Cortex of kidney (tissue), 1 donor: ENCODE measurements at places on chromosomes 7 and 10.

DNA sequence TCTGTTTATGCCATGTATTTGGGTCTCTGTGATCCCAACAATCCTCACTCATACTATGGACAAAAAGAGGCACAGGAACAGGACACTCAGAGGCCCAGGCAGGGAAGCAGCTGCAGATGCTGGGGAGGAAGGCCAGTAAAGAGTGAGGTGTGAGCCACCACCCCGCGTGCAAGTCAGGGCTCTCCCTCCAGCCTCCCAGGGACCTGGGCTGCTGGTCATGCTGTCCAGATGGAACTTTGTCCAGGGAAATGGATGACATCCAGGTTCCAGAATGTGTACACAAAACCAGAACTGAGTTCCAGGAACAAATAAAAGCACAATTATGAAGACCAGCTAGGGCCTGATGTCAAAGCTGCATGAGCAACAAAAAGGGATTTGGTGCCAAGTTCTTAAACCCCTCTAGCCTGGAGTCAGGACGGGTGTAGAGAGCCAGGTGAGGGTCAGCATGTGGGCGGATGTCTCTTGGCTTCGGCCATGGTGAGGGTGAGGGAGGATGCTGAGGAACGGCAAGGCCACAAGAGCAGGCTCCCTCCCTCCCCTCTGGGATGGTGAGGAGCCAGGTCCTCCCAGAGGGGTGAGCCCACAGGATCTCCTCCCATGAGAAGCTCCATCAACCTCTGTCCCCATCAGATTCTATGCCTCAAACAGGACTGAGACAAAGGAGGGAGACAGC lies 739.7 kb downstream of the PARD3 start:
- DNase-seq = no peak

GRCh38 chr7:95687759-95688343 lies 84.5 kb upstream of the DYNC1I1 start:
- no peak for DNase-seq

DNA sequence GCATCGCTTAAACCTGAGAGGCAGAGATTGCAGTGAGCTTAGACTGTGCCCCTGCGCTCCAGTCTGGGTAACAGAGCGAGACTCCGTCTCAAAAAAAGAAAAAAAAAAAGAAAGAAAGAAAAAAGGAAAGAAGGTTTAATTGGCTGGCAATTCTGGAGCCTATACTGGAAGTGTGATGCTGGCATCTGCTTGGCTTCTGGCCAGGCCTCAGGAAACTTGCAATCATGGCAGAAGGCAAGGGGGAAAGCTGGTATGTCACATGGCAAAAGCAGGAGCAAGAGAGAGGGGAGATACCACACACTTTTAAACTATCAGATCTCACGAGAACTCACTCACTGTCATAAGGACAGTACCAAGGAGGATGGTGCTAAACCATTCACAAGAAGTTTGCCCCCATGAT lies 190.0 kb downstream of the CALN1 start:
- DNase-seq = no peak

GRCh38 chr10:14397066-14397465 lies 66.3 kb upstream of the FRMD4A start:
- no peak for DNase-seq

DNA sequence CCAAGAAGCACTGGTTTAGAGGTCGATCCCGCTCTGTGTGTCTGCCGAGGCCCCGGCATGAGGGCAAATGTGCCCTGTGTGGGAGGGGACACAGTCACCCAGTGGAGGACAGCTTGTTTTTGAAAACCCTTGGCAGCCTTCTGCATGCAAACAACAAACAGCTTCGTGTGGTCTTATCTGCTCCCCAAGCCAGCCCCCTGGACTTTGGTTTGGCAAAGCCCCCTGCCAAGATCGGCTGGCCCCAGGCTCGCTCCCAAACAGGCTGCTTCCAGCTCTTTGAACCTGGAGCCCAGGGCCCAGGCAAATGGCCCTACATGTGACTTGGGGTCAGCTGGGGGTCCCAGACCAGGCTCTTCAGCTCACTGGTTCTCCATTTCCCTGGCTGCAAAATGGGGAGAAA lies 2.9 kb downstream of the ELN start:
- DNase-seq = no peak

DNA sequence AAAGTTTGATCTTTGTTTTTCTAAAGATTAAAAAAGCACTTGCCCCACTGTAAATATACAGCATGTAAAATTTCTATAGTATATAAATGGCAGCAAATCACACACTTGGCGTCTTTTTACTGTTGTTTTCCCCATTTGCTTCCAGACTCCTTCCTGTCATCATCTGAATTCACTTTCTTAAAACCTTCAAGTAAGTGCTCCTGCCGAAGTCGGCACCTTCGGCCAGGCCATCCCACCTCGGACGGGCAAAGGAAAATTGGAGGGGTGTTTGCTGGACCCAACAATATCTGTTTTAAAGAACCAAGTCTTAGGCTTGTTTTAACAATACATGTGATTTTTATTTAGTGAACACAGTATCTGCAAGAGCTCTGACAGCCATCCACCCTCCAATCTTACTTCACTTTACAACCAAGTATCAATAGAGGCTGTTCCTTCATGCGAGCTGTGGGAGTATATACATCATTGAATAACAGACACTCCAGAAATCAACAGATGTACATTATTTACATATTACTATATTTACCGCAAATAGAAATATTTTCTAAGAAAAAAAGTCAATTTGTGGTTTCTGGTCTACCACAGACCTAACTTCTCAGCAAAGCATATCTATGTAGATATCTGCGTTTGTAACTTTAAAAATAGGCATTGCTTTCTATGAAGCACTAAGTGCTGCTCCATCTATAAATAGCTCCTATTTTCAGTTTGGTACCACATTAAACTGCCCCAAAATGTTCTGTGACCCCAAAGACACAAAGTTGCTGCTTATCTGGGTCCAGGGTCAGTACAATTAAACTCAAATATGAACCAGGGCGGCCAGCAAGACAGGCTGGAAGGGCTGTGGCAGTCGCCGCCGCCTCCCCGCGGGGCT lies 110.7 kb downstream of the CYTH3 start:
- no peak for DNase-seq

- DNase-seq = peak; percentile 10
Measured at GRCh38 chr7:32761451-32762205, 129.9 kb downstream of the KBTBD2 start.

DNA sequence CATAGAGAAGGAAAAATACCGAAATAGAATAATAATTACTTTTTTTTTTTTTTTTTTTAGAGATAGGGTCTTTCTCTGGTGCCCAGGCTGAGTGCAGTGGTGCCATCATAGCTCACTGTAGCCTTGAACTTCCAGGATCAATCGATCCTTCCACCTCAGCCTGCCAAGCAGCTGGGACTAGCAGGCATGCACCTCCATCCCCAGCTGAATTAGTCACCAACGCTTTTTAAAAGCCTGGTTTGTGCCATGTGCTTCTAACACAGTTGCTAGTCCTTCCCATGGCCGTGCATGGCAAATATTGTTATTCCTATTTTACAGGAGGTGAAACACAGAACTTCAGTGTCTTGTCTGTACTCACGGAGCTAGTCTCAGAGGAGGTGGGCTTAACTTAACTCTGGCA lies 23.2 kb downstream of the LYZL2 start:
- DNase-seq = no peak

DNA sequence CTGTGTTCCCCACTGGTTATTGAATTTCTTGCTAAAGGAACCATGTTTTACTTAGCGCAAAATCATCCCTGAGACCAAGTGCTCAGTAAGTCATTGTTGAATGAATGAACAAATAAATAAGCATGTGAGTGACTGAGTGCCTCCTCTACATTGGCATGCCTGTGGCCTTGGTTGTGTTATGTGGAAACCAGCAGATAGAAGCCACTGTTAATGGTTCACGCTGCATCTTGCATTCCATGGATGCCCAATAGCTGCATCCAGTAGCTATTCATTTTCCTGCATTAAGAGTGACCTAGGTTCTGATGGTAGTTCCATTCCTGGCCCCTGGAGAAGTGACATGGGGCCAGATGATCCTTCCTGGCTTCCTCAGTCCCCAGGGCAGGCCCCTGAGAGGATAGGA lies 113.3 kb upstream of the BMPER start:
- DNase-seq = no peak

DNA sequence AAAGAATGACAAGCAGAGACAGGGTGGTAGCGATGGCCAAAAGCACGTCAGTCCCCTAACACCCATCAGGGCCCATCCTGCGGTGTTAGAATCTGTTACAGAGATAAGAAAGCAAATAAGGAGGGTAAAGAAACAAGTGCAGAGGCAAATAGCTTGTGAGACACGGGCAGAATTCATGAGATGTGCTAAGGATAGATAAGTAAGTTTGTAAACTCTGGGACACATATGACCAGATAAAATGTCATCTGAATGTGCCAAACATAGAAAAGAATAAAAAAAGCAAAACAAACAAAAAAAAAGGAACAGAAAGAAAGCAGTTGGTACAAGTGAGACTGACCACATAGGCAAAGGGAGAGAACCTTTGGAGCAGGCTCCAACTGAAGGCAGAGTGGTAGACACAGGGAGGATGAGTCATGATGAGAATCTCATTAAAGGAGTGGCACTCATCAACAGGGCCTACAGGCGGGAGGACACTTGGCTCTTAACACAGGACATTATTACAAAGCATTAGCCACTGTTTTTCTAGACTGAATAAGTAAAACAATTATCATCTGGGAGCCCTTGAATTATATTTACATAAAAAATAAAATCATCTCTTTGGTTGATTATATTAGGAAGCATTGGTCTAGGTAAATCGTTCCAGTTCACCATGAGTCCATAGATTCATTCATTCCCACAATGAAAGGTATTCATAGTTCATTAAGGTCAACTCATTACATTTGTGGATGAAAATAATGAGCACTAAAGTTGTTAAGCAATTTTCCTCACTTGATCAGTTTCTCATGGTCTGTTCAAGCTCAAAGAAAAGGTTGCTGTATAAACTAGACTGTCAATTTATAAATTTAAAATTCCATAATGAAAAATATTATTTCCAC lies 21.5 kb upstream of the EPHB6 start:
- no peak for DNase-seq
